ENCODE measurements at places on chromosomes 11 and 22. TPM values are rescaled to one million over a fixed set of nuclear protein-coding genes. Genes with fewer than 3 reads are reported as not detected.

- peak; percentile 34 for DNase-seq
Measured at GRCh38 chr11:91946397-91946951, 278.1 kb upstream of the FAT3 start.

- peak; percentile 27 for DNase-seq
Measured at GRCh38 chr11:118152552-118153471, at the start of gene SCN4B. SCN4B (minus strand) TSS chr11:118152823; CDS start chr11:118152673, 150 bp downstream.

- peak; percentile 21 for DNase-seq
Measured at GRCh38 chr11:46697303-46697702, 3.1 kb downstream of the ARHGAP1 start.

- no peak for DNase-seq
Measured at GRCh38 chr11:14082338-14082737, 119.8 kb downstream of the SPON1 start.

- DNase-seq: no peak
Measured at GRCh38 chr11:116710762-116711161, 62.0 kb downstream of the BUD13 start.

BTBD18 gene
- not detected for total RNA-seq

SLN gene
- not detected for total RNA-seq
